CD4-positive, alpha-beta T cell treated with Interleukin-1 beta for 1 hour (primary cell): ENCODE measurements at places on chromosomes 1 and 21.
A peak's percentile ranks its signal among the peaks of the same experiment; 100 is the strongest.

- DNase-seq, result no peak
These were observed 39.4 kb downstream of the DMRTB1 start for GRCh38 chr1:53498555-53499131.

- DNase-seq, result no peak
These were observed 998 bp upstream of the SPAG17 start for GRCh38 chr1:118186026-118186425.

DNA sequence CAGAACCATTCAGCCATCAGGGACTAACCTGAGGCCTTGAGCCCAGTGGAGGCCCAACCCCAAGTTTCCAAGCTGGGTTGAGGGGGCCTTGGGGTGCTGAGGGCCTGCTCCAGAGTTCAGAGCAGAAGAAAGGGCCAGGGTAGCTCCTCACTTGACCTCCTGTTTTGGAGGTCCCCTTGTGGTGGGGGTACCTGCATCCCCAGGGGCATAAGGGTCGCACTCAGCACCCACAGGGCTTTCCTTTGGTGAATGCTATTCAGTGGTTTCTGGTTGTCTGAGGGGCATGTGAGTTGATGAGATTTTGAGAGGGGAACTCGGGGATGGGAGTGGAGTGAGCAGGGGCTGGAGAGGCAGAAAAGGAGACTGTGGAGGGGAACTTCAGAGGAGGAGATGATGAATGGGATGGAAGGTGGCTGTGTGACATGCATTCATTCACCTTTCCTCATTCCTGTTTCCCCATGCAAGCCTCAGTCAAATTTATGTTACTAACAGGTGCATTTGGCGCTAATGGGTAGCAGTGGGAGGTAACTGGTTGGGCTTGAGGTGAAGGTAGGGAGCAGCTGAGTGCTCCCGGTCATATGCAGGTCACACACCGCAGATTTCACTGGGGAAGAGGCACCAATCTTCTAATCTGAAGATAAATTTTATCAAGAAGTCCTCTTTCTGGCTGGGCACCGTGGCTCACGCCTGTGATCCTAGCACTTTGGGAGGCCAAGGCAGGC lies 50.4 kb downstream of the TEX35 start:
- DNase-seq, result no peak

GRCh38 chr1:228396770-228397662 lies 9.6 kb downstream of the TRIM11 start:
- no peak for DNase-seq

GRCh38 chr1:25698252-25698651 lies 81.7 kb downstream of the MAN1C1 start:
- no peak for DNase-seq

DNA sequence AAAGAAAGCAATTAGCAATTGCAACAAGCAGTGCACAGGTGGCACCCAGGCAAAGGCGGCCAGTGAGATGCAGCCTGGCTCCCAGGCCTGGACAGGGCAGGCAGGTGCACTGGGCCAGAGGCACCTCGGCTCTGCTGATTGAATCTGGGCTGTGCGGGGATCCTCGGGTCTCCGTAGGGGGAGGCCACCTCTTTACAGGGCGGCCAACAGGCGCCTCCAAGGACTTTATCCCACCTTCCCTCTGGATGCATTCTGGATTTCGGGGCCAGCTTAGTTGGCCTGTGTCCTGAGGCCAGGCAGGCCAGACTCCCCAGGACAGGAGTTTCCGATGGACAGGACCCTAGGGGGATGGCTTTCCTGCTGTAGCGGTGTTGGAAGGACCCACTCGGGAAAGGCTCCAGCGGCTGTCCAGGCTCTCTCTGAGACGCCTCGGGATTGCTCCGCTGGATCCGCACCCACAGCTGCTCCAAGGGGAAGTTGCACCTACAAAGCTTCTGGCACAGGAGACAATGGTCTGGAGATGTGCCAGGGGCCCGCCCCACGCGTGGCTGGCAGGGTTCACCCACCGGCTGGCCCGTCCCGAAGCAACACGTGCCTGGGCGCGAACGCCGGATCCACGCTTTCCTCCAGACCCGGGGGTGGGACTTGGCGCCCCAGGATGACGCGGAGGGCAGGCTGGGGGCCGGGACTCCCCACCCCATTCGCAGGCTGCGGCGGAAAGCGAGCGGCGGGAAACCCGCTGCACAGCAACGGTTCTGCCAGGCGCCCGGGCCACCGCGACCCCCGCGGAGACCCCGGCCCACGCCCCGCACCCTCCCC lies 810 bp downstream of the SLC19A1 start:
- DNase-seq, result peak; percentile 78

DNA sequence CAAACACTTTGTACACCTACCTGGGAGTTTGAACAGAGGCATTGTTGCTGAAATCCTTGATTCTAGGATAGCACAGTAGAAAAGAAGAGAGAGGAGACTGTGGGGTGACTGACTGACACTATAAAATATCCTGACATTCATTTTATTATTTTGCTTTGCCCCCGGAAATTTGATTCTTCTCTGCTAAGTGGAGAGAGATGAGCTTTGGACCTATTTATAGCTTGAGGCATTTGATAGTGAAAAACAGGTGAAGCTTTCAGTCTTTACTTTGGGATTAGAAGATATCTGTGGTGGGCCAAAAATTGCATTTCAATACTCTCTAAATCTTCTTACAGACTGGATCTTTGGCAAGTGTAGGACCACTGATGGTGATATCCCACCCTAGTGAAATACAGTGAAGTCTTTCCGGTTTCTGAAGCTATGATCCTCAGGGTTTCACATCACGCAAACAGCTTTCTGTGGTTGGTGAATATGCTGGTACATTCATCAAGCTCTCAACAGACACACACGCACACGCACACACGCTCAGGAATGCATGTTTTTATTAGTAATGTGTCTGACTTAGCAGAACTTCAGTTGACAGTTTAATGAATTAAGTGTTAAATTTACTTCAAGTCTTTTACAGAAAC lies at the start of gene AMPD1:
AMPD1 (minus strand) TSS at position 117 of the 629 bp plus-strand sequence; CDS start at position 42, 75 bp downstream.
- DNase-seq, result no peak

DNA sequence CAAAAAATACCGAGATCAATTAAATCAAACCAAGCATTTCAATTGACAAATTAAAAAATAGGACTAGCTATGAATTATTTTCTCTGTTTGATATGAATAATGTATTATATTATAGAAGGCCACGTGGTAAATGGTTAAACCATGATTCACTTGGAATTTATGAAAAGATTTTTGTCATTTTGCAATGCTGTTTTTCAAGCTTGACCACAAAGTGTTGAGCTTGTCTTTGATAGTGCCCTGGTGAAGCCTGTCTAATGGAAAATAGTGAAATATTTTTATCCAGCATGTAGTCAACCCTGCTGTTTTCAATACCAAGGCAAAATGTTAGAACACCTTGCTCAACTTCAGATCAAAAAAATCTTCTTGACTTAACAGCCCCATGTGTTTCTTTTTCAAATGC lies 288.0 kb upstream of the PRMT6 start:
- no peak for DNase-seq

DNA sequence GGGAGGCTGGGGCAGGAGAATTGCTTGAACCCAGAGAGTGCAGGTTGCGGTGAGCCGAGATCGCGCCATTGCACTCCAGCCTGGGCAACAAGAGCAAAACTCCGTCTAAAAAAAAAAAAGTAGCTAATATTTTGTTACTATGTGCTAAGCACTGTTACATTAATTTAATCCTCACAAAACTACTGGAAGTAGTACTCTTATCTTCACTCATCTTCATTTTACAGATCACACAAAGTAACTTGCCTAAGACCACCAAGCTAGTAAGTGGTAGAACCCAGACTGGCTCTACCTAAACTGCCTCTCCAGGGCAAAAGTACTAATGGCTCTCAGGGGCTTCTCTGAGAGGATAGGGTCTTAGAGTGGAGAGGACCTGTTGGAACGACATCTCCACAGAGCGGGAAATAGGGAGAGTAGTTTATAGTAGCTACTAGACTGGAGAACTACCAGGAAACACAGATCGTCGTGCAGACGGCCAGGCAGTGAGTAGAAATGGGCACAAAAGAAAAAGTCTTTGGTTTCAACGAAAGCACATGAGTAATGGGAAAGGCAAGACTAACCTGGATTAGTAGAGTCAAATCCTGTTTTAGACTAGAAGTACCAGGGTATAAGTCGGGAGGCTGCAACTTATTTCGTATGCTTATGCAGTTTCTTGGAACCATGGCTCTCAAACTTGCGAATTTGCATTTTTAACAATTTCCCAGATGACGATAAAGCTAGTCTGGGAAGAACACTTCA lies 1.4 kb downstream of the CLCC1 start:
- no peak for DNase-seq

DNA sequence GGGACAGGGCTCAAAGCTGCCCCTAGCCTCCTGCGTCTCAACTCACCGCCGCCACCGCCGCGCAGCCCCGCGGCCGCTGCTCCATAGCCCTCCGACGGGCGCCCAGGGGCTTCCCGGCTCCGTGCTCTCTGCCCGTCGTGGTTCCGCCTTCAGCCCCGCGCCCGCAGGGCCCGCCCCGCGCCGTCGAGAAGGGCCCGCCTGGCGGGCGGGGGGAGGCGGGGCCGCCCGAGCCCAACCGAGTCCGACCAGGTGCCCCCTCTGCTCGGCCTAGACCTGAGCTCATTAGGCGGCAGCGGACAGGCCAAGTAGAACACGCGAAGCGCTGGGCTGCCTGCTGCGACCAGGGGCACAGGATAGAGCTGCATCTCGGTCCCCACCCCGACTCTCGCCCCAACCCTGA lies at the start of gene TNFRSF25:
TNFRSF25 (minus strand) TSS at position 151 of the 400 bp plus-strand sequence; CDS start at position 85, 66 bp downstream.
- peak; percentile 73 for DNase-seq

DNA sequence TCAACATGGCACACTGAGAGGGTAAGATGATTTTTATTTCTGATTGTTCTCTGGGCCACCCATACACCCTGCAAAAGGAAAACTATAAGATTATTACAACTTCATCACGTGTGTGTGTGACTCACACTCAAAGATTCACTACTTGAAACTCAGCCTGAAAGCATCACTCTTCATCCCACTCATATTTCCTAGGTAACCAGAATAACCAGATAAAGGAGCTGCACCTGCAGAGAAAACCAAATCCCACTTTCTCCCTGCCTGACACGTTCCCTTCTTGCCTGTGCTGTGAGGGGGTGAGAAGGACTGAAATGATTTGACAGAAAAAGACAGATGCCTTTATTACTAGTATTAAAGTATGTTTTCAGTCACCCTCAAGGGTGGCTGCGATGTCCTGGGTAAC lies 131.6 kb downstream of the TGFBR3 start:
- DNase-seq, result no peak

- no peak for DNase-seq
These were observed 68.2 kb downstream of the ZFYVE9 start for GRCh38 chr1:52210044-52210443.

DNA sequence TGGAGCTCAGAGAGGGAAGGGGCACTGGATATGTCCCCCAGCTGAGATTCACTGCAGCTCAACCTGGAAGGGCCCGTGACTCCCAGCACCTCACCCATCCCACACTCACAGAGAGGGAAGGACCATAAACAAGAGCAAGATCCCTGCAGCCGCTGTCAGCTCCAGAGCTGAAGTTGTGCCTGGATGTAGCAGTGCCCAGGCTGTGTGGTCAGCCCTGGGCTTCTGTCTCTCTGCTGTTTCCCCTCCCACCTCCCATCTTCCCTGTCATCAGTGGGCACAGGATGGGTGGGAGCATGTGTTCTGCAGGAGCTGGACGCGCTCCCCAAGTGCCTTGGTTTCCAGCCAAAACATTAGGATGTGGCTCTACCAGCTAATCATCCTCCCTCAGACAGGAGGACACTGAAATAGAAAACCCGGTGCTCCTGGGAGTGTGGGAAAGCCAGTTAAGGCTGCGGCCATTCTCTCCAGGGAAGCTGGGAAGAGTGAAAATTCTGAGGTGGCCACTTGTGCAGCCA lies 282.7 kb downstream of the NPHP4 start:
- DNase-seq, result no peak

GRCh38 chr1:77541162-77541545 lies 141.3 kb downstream of the ZZZ3 start:
- no peak for DNase-seq

DNA sequence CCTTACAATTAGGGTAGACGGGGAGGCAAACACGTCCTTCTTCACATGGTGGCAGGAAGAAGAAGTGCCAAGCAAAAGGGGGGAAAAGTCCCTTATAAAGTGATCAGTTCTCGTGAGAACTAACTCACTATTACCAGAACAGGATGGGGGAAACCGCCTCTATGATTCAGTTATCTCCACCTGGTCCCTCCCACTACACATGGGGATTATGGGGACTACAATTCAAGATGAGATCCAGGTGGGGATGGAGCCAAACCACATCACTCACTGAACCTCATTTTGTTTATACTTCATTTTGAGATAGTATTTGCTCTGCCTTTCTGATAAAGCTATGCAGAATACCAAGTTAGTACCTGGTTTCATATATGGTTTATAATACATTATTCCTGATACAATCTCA lies 26.5 kb downstream of the APP start:
- no peak for DNase-seq
